ENCODE measurements at places on chromosomes 5 and 9. TPM values are rescaled to one million over a fixed set of nuclear protein-coding genes. Genes with fewer than 3 reads are reported as not detected.

DNA sequence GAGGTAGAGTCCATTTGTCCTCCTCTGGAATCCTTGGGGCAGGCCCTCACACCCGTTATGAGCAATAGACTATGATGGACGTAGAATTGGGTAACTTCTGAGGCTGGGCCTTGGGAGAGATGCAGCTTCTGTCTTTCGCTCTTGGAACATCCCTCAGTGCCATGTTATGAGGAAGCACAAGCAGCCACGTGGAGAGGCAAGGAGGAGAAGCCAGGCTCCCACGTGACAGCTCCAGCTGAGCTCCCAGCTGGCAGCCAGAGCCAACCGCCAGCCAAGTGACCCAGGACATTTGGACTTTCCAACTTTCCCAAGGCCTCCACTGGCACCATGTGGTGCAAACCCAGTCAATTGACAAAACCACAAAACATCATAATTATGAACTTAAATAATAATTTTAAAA is 43.0 kb upstream of the BOD1 start:
- H3K27me3 ChIP-seq, result no peaks in the 10 kb centered on the region
- no peaks in the 10 kb centered on the region for H3K4me1 ChIP-seq
- H3K4me3 ChIP-seq, result no peak overlapping the region
- H3K27ac ChIP-seq, result no peak overlapping the region

- no peak for DNase-seq
- H3K36me3 ChIP-seq, result no peaks in the 10 kb centered on the region
- H3K4me1 ChIP-seq, result no peaks in the 10 kb centered on the region
- no peaks in the 10 kb centered on the region for H3K27me3 ChIP-seq
- H3K27ac ChIP-seq, result no peak overlapping the region
Observed at GRCh38 chr5:7518947-7519560, 123.1 kb downstream of the ADCY2 start.

DNA sequence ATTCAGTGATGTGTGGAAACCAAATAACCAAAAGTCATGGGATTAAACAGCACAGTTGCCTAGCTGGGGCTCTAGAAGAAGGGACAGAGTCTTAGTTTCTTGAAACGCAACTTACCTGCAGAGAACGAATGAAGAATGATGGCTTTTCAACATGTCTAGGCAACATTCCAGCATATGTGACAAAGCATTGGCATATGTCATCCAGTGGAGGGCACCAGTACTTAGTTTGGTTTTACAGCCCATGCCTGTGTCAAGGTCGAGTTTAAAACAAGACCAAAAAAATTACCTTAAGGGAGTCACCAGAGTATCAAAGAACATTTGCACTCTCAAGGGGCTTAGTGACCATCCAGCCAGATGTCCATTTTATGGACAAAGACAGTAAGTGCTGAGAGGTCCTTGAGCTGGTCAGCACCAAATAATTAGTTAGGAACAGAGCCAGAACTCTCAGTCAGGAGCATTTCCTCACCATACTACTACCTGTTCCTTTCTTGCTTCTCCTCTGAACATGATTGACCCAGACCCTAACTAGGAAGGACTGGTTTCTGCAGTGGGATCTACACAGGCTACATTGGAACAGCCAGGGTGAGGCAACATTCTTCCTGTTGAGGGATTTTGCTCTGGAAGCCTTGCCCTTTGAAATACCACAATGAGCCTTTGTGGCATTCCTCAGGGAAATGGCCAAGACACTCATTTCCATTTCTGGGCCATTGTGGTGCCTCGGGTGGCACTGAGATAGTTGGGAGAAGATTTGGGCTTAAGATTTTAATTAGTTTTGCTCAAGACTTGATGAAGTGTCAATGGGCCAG is 75.4 kb upstream of the ANKH start:
- no peak overlapping the region for H3K4me3 ChIP-seq
- no peaks in the 10 kb centered on the region for H3K27me3 ChIP-seq
- DNase-seq, result no peak

Gene OLFM1
- total RNA-seq, result 16.8 TPM

- peaks cover 22% of the 10 kb centered on the region for H3K36me3 ChIP-seq
- peak; percentile 64 for DNase-seq
- H3K27me3 ChIP-seq, result no peaks in the 10 kb centered on the region
- no peak overlapping the region for H3K27ac ChIP-seq
- no peaks in the 10 kb centered on the region for H3K4me1 ChIP-seq
Observed at GRCh38 chr9:137107312-137107921, 7.1 kb downstream of the DPP7 start.

GRCh38 chr5:38538161-38538560 is 18.3 kb downstream of the LIFR start:
- no peaks in the 10 kb centered on the region for H3K4me1 ChIP-seq
- no peaks in the 10 kb centered on the region for H3K36me3 ChIP-seq
- no peak overlapping the region for H3K27ac ChIP-seq
- no peaks in the 10 kb centered on the region for H3K27me3 ChIP-seq
- DNase-seq, result no peak

DNA sequence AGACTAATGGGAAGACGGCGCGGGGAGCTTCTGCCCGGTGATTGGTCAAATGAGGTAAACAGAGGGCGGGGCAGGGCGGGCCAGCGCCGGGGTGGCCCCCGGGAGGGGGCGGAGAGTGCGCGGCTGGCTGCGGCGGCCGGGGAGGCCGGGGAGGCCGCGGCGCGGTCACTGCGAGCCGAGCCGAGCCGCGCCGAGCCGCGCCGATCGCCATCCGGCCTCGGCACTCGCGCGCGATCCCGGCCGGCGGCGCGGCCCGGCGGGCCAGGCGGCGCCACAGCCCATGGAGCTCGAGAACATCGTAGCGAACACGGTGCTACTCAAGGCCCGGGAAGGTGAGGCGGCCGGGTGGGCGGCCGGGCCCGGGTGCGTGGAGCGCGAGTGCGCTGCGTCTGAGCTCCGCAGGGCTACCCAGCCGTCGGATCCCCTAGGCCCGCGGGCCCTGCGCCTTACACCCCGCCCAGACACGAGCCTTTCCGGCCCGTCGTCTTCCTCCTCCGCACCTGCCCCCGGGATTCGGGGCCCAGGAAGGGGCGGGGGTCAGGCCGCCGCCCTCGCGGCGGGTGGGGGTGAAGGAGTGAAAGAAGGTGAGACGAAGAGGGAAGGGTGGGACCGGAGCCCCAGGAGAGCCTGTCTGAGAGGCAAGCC is at the start of gene GRK6:
Gene GRK6 (plus strand): TSS at position 111 of the 645 bp plus-strand sequence. CDS start 170 bp downstream, at position 281.
- no peaks in the 10 kb centered on the region for H3K36me3 ChIP-seq
- no peaks in the 10 kb centered on the region for H3K27me3 ChIP-seq
- H3K4me1 ChIP-seq, result no peaks in the 10 kb centered on the region

GRCh38 chr5:43150748-43151147 is 30.0 kb downstream of the ZNF131 start:
- no peak for DNase-seq
- H3K4me1 ChIP-seq, result no peaks in the 10 kb centered on the region
- no peak overlapping the region for H3K4me3 ChIP-seq

- no peaks in the 10 kb centered on the region for H3K4me1 ChIP-seq
- no peak overlapping the region for H3K4me3 ChIP-seq
- H3K36me3 ChIP-seq, result no peaks in the 10 kb centered on the region
- DNase-seq, result no peak
- no peak overlapping the region for H3K27ac ChIP-seq
Observed at GRCh38 chr5:137825165-137825564, 42.5 kb upstream of the MYOT start.

Gene SLC46A2
- 0.36 TPM for total RNA-seq

DNA sequence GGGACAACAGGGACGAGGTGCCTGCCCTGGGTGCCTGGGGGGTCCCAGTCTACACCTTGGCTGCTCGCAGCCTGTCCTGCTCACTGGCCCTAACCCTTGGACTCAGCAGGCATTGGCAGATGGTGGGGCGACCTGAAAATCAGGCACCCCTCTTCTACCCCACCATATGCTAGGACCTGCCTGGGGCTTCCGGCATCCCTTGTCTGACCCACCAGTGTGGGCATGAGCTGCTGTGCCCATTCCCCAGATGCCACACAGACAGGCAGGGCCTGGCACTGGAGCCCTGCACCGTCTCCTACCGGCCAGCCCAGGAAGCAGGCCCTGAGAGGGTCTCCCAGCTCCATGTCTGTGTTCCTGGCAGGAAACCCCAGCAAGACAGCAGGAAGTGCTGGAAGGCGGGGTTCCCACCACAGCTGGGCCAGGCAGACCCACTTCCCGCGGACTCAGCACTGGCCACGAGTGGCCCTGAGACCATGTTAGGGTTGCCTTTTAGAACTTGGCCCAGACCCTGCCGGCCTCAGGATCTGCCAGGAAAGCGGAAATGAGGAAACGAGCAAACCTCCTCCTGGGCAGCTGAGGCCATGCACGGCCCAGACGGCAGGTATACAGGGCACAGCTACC is 3.1 kb downstream of the NINJ1 start:
- peak; percentile 86 for DNase-seq
- no peaks in the 10 kb centered on the region for H3K27me3 ChIP-seq
- H3K4me1 ChIP-seq, result peaks cover 92% of the 10 kb centered on the region
- peak overlapping the region; percentile 100 for H3K27ac ChIP-seq
- no peaks in the 10 kb centered on the region for H3K36me3 ChIP-seq

GRCh38 chr5:131491749-131492148 is 143.3 kb downstream of the RAPGEF6 start:
- H3K27ac ChIP-seq, result no peak overlapping the region
- H3K27me3 ChIP-seq, result no peaks in the 10 kb centered on the region
- no peak for DNase-seq

Gene SLC36A3
- not detected for total RNA-seq

GRCh38 chr9:4317681-4318080 is 17.8 kb upstream of the GLIS3 start:
- H3K4me1 ChIP-seq, result no peaks in the 10 kb centered on the region
- no peaks in the 10 kb centered on the region for H3K36me3 ChIP-seq
- DNase-seq, result no peak

DNA sequence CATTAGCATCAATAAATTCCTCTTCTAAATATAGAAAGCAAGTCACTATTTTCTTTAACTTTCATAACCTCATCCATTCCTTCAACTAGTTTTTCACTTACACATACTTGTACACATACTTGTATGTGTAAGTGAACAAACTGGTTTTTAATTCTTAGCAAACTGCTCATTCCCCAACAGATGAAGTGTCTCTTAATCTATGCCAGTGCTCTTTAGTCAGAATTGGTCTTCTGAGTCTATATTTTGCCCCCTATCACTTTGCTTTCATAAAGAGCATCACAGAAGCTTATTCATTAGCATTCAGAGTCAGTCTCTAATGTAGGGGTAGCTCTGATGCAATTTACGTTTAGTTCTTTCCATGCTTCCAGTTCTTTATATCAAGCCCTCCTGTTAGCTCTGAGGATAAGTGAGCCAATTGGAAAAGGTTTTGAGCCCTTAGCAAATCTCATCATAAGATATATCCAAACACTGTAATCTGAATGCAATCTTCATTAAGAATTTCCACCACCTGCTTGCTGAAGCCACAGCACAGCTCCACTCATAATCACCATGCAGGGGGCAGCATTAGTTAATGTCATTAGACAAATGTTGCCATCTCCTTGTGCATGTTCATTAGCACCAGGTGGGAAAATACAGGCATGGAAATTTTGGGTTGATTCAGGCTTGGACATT is 178.5 kb upstream of the SLC24A2 start:
- H3K27ac ChIP-seq, result no peak overlapping the region
- no peak overlapping the region for H3K4me3 ChIP-seq
- no peaks in the 10 kb centered on the region for H3K27me3 ChIP-seq
- H3K4me1 ChIP-seq, result no peaks in the 10 kb centered on the region
- H3K36me3 ChIP-seq, result no peaks in the 10 kb centered on the region

Gene APBA1
- 4.2 TPM for total RNA-seq

GRCh38 chr9:111151537-111151936 is 113.3 kb upstream of the LPAR1 start:
- no peaks in the 10 kb centered on the region for H3K4me1 ChIP-seq
- no peaks in the 10 kb centered on the region for H3K36me3 ChIP-seq
- DNase-seq, result no peak

DNA sequence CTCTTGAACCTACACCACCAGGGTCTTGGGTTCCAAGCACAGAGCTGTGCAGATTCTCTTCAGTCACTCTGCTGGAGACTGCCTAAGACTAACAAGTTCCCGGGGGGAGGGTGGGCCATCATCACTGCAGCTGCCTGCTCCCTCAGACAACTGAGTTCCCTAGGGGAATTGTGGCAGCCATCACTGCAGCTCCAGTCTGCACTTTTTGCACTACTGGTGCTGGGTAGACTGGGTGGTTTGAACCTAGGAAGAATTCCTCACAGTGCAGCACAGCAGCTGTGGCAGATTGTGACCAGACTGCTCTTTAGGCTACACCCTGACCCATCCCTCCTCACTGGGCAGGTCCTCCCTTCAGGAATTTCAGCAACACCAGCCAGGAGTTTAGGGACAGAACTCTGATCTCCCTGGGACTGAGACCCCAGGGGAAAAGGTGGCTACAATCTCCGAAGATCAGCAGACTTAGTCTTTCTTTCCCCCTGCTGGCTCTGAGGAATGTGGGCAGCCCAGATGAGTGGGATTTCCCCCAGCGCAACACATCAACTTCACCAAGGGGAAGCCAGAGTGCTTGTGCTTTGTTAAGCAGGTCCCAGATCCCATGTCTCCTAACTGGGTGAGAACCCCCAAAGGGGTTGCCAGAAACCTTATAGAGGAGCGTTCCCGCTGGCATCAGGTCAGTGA is 30.9 kb upstream of the RGMB start:
- DNase-seq, result no peak
- no peak overlapping the region for H3K4me3 ChIP-seq
- no peak overlapping the region for H3K27ac ChIP-seq
- H3K27me3 ChIP-seq, result no peaks in the 10 kb centered on the region
- no peaks in the 10 kb centered on the region for H3K36me3 ChIP-seq

Gene MPDZ
- 72.2 TPM for total RNA-seq

Gene KIAA0825
- 2.9 TPM for total RNA-seq

DNA sequence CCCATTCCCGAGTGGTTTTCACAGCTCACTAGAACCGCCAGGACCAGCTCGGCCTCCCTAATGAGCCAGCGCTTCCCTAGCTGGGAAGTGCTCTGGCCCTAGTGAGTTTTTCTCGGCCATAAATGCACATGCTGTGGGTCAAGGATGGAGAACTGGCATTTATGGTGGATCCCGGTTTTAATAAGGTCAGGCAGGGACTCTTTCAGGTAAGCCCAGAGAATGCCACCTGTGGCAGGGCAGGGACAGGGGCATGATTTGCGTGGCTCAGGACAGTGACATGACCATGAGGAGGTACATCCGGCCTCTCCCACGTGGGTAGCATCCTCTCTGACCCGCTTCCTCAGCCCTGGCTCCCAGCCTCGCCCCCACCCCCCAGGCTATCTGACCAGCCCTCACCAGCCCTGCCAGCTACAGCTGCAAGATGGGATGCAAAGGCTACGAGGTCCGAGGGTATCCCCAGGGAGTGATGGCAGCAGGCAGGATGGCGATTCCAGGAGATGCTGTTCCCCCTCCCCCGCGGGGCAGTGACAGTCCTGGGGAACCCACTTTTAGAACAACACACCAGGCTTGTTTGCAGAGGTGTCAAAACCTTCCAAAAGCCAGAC is 60.3 kb upstream of the ADAMTS2 start:
- no peak overlapping the region for H3K4me3 ChIP-seq
- no peak for DNase-seq
- peaks cover 18% of the 10 kb centered on the region for H3K4me1 ChIP-seq
- no peak overlapping the region for H3K27ac ChIP-seq
- H3K36me3 ChIP-seq, result no peaks in the 10 kb centered on the region

Measured in sigmoid colon (tissue), 7 donors.